Left renal pelvis (tissue), 4 donors: ENCODE measurements at places on chromosomes 1 and 21.

- DNase-seq = no peak
Measured at GRCh38 chr1:38173157-38173831, 126.7 kb upstream of the POU3F1 start.

- DNase-seq = no peak
Measured at GRCh38 chr1:44029260-44029910, 1.9 kb downstream of the SLC6A9 start.

GRCh38 chr1:2433936-2434655 lies 21.7 kb upstream of the PEX10 start:
- no peak for DNase-seq

DNA sequence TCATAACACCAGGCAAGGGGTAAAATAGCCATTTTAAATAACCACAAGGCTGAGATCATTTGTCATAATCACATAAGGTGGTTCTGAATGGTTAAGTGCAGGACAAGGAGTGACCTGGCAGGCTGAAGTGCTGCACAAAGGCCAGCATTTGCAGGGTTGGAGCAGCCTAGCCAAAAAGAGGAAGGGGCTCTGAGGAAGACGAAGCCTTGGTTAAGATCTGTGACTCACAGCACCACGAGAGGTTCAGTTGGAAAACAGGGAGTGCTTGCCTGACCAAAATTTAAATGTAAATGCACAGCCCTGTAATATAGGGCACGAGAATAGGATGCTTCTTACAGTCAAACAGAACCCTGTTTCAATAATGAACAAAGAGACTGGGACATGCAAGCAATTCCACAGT lies 12.1 kb downstream of the ATP5PF start:
- DNase-seq = no peak

- no peak for DNase-seq
Measured at GRCh38 chr1:186225096-186225495, 150.0 kb downstream of the TPR start.

GRCh38 chr1:15799928-15800835 lies 7.3 kb downstream of the UQCRHL start:
- peak; percentile 63 for DNase-seq

DNA sequence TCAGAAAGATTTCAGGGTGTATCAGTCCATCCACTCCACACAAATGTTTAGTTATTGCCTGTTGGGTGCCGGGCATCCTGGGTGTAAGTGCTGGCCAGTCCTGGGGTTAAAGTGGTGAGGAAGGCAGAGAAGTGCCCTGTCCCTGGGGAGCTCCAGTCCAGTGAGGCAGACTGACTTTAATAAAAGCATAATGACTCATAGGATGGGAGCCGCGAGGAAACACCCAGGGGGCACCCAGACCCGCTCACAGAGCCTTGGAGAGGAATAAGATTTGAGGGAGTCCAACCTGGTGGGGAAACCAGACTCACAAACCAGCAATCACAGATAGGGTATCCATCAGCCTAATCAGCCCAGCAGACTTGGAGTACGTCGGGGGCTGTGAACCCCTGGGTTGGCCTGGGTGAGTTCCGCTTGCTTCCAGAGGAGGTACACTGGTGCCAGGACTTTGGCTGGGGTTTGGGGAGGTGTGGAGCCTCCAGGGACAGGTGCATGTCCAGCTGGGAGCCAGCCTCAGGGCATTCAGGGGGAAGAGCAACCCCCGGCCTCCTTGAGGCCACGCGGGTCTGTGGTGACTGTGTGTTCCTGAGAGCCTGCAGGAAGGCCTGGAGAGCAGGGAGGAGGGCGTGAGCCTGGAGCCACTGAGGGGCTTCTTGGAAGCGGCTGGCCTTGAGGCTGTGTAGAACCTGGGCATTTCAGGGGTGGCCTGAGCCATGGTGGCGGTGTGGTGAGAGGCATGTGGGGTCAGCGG lies 3.7 kb downstream of the PEAR1 start:
- no peak for DNase-seq

DNA sequence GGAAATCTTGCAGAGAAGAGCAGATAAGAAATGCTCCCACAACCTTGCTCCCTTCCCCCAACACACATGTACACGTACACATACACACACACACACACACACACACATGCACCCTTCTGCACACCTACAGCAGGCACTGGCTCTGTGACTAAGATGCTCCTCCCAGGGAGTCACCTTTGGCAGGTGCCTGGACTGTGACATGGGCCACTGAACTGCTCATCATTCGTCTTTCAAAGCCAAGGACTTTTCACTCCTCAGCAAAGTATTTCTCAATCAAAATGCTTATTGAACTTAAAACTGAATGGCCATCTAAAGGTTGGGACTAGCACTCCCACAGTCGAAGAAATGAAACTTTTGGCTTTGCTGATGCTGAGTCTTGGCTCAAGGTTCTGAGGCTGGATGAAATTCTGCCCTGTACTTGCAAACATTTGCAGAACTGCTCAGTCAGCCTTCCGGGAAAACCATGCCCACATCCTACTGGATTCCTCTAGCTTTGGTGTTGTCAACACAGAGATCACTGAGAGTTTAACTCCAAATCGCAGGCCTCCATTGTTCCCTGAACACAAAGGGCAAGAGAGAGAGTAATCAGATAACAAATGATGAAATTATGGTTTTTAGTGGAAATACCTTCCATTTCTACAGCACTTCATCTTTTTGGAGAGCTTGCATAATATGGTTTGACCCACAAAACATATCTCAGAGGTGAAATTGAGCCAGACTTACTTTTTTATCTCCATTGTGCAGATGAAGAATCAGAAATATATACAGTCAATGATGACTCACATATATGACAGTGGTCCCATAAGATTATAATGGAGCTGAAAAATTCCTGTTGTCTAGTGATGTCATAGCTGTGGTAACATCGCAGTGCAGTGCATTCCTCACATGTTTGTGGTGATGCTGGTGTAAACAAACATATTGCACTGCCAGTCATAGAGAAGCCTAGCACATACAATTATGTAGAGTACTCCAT lies 72.4 kb upstream of the BCAR3 start:
- no peak for DNase-seq

DNA sequence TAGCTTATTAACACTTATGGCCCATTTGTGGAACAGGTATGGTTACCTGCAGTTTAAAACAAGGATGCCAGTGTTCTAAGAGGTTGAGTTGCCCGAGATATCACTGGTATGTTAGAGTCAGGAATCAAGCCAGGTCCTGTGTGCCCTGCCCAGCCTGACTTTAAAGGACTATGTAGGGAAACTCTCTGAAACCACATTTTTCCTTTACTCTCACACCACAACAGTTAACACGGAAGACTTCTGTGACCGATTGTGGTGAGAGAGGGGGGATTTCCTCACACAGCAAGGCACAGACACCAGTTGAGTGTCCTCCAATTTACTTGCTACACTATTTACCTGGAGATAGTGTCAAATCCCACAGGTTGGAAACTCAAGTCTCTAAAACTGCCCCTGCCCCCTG lies 47.8 kb downstream of the UCK2 start:
- DNase-seq = no peak

DNA sequence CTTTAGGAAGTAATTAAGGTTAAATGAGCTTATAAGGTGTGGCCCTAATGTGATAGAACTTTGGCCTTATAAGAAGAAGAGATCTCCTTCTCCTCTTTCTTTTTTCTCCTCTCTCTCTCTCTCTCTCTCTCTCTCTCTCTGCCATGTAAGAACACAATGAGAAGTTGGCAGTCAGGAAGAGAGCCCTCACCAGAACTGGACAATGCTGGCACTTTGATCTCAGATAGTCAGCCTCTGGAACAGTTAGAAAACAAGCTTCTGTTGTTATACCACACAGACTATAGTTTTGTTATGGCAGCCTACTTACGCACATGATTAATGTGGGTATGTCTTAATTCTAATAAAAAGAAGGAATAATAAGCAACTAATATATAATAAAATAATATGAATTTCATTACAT lies 444.2 kb upstream of the LRRC7 start:
- DNase-seq = no peak

DNA sequence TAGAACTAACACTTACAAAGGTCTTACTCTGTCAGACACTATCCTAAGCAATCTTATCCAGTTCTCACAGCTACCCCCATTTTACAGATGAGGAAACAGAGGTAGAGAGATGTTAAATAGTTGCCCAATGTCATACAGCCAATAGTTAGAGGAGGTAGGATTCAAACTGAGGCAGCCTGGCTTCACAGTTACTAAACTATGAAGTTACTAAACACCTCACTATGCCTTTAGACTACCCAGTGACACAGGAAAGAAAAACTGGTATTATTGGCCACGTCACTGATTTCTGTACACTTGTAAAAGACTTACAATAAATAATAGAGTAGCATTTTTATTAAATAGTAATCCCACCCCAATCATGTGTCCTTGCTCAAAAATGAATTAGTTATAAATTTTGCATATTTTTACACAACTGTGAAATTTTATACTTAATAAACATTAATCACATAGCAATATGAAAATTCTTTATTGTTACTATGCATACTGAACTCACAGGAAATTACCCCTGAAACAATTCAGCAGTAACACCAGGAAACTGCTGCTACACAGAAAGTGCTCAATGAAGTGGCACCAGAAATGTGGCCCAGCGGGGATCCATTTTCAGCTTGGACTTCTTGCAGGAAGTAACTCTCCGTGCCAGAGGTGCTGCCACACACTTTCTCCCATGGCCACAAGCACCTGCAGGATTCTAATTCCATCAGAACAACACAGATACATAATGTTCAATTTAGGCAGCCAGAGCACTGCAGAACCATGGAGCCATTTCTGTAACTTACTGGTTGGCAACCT lies 69.4 kb downstream of the VAV3 start:
- no peak for DNase-seq

GRCh38 chr21:34180826-34181359 lies 107.5 kb downstream of the MRPS6 start:
- no peak for DNase-seq

DNA sequence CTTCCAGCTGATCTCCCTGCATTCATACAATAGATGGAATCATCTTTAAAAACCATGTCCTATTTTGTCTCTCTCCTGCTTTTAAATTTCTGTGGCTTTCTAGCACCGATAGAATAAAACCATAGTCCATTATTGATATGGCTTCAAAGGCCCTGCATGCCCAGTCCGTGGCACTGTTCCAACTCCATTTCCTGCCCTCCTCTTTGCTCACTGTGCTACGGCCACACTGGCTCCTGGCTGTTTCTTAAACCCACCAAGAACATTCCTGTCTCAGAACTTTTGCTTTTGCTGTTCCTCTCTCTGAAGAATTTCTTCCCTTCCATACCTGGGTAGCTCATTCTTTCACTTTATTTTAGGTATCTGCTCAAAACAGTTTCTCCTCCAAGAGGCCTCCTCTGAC lies 7.2 kb downstream of the SLAMF1 start:
- DNase-seq = no peak

DNA sequence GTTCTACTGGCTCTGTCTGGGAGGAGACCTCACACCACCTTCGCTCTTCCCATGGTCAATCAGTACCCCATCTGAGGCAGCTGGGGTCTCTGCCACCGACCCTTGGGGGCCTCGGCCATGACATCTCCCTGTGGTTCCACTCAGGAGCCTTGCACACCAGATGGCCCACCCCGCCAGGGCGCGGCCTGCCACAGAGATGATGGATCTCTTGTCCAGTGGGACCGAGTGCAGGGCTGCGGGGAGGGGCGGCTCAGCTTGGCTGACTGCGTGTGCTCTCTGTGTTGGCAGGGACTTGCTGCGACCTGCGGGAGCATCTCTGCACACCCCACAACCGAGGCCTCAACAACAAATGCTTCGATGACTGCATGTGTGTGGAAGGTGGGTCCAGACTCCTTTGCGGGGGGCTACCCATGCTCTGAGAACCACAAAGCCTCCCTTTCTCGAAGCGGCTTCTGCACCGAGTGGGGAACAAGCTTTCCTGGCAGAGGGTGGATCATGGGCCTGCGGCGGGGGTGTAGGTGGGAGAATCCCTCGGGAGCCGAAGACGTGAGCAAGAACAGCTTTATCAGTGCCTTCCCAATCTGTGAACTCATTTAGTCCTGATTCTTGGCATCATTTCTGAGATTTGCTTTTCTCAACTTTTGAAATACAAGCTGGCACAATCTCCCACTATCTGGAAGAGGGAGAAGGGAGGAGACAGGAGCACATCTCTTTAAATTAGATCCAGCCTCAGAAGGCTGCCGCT lies 20.9 kb upstream of the AGTRAP start:
- no peak for DNase-seq
